Right ventricle myocardium inferior (tissue), 1 donor: ENCODE measurements at places on chromosomes 7 and 10. TPM values are rescaled to one million over a fixed set of nuclear protein-coding genes. Genes with fewer than 3 reads are reported as not detected.
A peak's percentile ranks its signal among the peaks of the same experiment; 100 is the strongest.

GRCh38 chr7:23012908-23013714 is 819 bp downstream of the HYCC1 start:
- DNase-seq, result no peak

- DNase-seq, result no peak
Measured at GRCh38 chr7:90629297-90629918, 33.3 kb downstream of the CDK14 start.

- DNase-seq, result no peak
Measured at GRCh38 chr10:69802424-69803161, 887 bp downstream of the COL13A1 start.

DNA sequence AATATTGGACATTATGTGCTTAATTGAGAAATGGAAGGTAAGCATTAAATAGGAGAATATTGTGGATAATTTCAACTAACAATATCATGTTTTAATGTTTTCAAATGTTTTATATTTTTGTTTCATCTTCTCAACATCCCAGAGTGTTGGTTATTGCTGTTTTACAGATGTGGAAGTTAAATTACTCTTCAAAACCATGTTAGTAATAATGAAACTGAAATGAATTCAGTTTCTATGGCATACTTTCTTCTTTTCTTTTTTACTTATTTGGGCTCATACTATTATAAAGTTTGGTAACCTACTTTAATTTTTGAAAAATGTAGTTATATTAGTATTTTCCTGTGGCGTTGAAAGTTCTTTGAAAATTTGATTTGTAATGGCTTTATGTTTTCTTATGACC is 4.2 kb downstream of the GLRX3 start:
- DNase-seq, result no peak

DNA sequence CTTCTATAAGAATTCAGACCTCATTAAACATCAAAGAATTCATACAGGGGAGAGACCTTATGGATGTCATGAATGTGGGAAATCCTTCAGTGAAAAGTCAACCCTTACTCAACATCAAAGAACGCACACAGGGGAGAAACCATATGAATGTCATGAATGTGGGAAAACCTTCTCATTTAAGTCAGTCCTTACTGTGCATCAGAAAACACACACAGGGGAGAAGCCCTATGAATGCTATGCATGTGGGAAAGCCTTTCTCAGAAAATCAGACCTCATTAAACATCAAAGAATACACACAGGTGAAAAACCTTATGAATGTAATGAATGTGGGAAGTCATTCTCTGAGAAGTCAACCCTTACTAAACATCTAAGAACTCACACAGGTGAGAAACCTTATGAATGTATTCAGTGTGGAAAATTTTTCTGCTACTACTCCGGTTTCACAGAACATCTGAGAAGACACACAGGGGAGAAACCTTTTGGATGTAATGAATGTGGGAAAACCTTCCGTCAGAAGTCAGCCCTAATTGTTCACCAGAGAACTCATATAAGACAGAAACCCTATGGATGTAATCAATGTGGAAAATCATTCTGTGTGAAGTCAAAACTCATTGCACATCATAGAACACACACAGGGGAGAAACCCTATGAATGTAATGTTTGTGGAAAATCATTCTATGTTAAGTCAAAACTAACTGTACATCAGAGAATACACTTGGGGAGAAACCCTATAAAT is 24.1 kb downstream of the ZNF37A start:
- DNase-seq, result no peak

DNA sequence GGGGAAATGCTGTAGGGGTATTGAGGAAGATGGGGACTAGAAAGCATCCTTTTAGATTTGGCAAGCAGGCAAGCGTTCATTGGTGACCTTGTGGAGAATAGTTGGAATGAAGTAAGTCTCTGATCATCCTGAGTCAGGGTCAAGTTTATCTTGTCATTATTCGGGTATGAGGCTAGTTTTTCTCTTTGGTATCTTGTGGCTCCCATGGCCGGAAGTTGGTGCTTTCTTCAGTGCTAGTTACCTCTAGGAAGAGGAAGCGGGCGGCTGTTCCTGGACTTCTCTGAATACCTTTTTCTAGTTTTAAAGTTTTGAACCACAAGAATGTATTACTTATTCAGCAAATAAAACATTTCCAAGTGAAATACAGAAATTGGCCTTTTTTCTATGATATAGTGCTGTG is 9.2 kb downstream of the CREM start:
- DNase-seq, result no peak

- DNase-seq, result no peak
Measured at GRCh38 chr10:88879534-88880281, at the start of gene STAMBPL1. STAMBPL1 (plus strand) TSS chr10:88880245; CDS start chr10:88901709, 21,464 bp downstream.

DNA sequence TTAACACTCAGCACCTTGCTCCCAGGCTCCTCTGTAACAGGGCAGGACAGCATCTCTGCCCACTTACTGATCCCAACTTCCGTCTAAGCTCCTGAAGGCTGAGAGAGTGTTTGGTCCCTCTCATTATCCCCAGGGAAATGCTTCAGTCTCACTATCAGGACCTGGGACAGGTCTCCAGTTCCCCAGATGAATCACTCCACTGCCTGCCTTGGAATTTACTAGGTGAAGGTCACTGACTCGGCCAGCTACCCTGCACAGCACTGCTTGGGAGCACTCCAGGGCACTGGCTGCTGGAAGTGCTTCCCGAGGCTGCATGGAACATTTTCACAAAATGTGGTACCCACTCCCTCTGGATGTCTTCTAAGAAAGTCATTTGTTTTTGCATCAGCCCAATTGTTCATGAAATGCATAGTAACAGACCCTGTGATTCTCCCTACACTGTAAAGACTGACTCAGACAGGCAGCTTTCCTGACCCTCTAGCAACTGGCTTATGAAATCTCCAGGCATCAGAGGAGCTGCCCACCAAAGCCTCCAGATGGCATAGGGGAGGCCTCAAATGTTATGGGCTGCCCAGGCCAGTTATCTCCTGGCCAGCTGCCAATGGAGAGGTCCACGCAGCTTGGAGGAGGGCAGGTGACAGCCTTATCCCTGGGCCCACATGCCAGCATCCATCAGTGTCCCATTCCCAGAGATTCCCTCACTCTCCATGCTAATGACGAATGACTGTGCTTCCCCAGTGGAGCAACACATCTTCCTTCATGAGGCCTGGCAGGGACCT is 89.1 kb downstream of the GFRA1 start:
- no peak for DNase-seq

GRCh38 chr10:123496375-123496774 is 169.8 kb upstream of the GPR26 start:
- no peak for DNase-seq

GRCh38 chr7:1103009-1103788 is 15.3 kb downstream of the GPER1 start:
- DNase-seq, result no peak

GRCh38 chr7:139829775-139830117 is 682 bp downstream of the TBXAS1 start:
- no peak for DNase-seq

DNA sequence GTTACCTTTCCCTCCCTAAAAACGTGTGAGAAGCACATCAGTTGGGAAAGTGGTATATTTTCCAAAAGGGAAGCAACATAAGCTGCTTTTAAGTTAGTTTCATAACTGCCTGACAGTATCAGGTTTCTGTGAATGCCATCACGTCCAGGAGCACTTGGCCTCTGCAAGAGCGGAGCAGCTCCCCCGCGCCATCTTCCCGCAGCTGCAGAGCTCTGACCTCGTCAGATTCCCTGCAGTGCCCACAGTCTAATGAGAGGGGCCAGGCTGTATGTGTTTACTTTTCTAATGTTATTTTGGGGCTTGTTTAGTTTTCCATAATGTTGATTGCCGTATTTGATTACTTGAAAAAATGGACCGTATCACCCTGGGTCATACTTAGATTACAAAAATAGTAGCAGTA is 74.2 kb downstream of the MGMT start:
- DNase-seq, result no peak

GRCh38 chr10:15370212-15370855 is 755 bp downstream of the FAM171A1 start:
- DNase-seq, result no peak

- no peak for DNase-seq
Measured at GRCh38 chr7:12911053-12911452, 223.6 kb downstream of the ARL4A start.

GRCh38 chr10:127736915-127737562 is at the start of gene FOXI2:
FOXI2 (plus strand) TSS chr10:127737185; CDS start chr10:127737274, 89 bp downstream.
- no peak for DNase-seq

- DNase-seq, result no peak
Measured at GRCh38 chr10:19705250-19705649, 111.0 kb upstream of the PLXDC2 start.

DNA sequence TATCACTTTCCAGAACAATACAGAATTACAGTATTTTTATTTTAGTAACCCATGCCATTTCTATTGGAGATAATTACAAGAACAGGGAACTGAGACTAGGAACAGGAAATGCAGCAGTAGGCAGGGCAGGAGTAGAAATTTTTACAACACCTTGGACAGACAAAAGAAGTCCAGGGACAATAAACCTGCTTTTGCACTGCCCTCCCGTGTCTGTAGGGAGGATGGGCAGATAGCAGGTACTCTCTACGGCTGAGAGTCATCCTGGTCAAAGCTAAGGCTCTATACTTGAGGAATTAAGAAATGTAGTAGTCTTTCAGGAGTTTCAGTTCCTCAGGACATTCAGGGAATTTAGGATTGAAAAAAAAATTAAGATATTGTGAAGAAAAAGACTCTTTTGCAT is 63.4 kb downstream of the VAX1 start:
- no peak for DNase-seq

DNA sequence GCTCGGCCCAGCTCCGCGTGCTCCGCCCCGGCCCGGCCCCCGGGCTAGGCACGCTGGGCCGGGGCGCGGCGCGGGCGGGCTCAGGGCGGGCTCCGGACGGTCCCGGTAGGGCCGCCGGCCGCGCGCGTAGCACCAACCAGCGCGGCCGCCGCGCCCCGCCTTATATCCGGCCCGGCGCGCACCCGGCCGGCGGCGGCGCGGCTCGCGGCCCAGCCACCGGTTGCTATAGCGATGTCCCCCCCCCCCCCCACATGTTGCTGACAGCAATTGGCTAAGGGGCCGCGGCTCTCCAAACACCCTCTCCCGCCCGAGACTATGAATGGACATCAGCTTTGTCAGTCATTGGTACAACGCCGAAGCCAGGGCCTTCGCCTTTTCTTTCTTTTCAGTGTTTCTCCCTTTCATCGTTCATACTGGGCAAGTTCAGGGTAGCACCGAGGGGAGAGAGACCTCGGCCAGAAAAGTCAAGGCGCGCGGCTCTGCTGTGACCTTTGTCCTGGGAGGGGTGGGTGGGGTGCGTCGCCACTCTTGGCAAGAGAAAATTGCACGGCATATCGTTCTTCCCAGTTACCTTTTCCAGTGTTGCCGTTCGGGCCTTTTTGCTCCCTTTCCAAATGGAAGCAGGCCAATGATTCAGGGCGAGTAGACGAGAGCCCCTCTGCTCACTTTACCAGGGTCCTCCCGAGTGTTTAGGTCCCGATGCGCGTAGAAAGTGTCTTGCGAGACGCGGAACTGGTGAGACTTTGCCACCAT is 354.2 kb downstream of the DNAJB6 start:
- peak; percentile 81 for DNase-seq

- no peak for DNase-seq
Measured at GRCh38 chr10:130027716-130028464, 63.8 kb upstream of the EBF3 start.

GRCh38 chr10:79483299-79483698 is 29.0 kb upstream of the EIF5AL1 start:
- DNase-seq, result no peak

GRCh38 chr7:131190146-131190545 is 137.5 kb upstream of the MKLN1 start:
- no peak for DNase-seq

DNA sequence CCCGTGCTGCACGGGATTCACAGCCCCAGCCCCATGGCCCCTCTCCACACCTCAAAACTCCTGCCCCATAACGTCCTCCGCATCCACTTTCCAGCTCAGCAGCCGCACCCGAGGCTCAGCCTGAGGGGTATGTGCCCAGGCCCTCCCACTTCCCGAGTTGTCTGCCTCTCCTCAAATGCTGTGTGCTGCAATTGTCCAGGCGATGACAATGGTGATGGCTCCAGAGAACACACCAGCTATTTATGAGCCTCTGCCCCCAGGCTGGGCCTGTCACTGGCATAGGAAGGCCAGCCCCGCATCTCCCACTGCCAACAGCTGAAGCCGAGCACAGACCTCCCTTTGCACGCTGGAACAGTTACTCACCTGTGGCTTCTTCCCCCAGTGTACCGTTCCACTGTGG is 2.4 kb upstream of the LDB3 start:
- DNase-seq, result peak; percentile 85

GRCh38 chr7:41922373-41922772 is 219.5 kb upstream of the INHBA start:
- DNase-seq, result no peak

DNA sequence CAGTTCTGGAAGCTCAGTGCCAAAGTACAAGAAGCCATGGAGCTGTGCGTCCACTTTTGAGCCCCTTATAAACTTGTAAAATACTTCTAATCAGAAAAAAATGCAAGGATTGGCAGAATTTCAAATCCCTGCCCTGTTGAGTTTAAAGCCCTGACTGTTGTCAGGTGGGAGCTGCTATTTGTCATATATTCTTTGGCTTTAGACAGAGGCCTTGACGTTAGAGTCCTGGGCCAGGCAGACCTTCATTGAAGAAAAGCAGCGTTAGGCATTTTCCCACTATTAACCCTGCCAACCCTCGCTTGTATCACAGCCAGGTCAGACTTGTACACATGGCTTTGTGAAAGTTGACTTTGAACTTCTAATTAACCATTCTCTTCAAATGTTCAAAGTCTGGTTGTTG is 155.4 kb downstream of the TWIST1 start:
- no peak for DNase-seq

GRCh38 chr10:125553091-125553490 is 129.9 kb downstream of the TEX36 start:
- no peak for DNase-seq

GRCh38 chr10:44689368-44689767 is 221.8 kb upstream of the TMEM72 start:
- DNase-seq, result no peak

- no peak for DNase-seq
Measured at GRCh38 chr7:19728716-19729115, 19.9 kb upstream of the POLR1F start.

- DNase-seq, result no peak
Measured at GRCh38 chr10:132738454-132739224, 47.3 kb downstream of the NKX6-2 start.

Gene CDC14C
- total RNA-seq, result not detected

Gene ATRNL1
- total RNA-seq, result 0.41 TPM

Gene GIMAP5
- 9.0 TPM for total RNA-seq

Gene PAPSS2
- total RNA-seq, result 11.1 TPM

Gene TDRD1
- 4.0 TPM for total RNA-seq

Gene SPDYE2
- not detected for total RNA-seq

Gene PAPOLB
- 0.08 TPM for total RNA-seq

Gene NUDT13
- 3.6 TPM for total RNA-seq

Gene LRRC18
- not detected for total RNA-seq

Gene PRKCQ
- 0.16 TPM for total RNA-seq

Gene OR2A42
- not detected for total RNA-seq

Gene FOXI2
- not detected for total RNA-seq
